ENCODE measurements at places on chromosomes 6 and 20.

GRCh38 chr6:124467366-124467765 is 494.9 kb upstream of the RNF217 start:
- no peak for DNase-seq

GRCh38 chr6:13030396-13030795 is 297.9 kb downstream of the TBC1D7 start:
- DNase-seq = no peak

DNA sequence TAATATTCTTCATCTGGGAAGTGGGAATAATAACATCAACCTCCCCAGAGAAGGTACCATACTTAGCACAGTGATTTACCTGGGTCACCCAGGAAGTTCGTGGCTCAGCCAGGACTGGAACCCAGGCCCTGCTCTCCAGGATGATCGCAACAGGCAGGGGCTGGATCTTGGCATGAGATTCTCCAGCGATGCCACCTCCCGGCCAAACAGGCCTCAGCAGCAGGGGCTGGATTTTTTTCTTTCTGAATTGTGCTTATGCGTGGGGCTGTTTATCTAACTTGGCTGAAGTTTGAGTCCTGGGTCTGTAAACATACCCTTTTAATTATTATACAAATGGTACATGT is 129.5 kb upstream of the PTPN1 start:
- DNase-seq = peak; percentile 82

DNA sequence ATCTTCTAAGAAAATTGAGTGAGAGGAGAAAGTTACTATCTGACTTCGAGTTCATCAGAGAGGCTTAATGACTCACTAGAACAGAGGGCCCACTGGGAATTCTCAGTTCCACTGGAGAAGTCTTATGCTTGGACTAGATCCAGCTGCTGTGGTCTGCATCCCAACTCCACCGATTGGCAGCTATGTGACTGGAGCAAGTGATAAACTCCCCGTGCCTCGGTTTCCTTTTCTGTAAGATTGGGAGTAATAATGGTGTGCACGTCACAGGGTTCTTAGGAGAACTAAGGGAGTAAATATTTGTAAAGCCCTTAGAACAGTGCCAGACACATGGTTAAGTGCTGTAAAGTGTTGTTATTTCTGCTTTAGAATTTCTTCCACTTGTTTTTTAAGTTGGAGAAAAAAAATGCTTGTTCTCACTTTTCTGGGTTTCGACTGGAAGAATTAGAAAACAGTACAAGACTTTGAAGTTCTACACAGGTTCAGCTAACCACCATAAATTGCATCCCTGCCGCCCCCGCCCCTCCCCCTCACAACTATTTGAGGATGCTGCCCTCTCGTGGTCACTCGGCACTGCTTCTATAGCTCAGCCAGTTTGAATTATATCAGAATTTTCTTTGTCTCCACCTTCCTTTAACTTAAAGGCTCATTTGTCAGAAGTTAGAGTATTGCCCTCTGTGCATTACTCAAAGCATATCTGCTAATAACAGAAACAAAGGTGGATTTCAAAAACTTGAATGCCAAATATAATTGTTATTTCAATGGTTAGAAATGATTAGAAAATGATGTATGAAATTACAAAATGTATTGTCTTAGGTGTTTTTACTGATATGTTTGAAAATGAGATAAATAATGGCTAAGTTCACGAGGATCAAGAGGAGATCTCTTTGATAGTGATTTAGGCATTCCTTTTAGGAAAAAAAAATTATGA is 95.0 kb upstream of the IFNGR1 start:
- peak; percentile 91 for DNase-seq

DNA sequence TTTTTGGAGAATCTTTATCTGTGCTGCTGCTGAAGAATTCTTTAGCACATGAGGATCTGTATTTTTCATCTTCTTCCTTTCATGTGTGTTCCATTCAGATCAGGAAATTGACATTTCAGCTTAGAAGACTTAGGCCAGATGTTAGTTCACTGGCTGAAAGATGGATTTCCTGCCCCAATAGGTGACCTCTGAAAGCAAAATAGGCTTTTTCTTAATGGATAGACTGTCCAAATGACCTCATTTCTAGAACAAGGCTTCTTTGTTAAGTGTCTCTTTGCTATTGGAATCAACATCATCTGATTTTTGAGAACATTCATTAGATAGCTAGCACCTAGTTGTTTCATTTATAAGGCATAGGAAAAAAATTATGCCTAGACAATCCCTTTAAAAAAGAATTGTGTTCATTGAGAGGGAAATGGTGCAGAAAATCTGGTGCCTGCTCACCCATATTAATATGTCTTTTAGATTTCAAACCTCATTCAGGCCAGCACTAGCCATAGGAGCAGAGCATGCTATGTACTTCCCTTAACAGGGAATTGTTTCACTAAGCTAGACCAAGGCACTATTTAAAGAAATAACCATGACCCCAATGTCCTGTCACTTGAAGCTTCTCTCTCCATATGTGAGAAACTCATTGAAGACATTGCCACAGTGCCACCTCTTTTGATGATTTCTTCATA is 13.6 kb upstream of the SASH1 start:
- no peak for DNase-seq

DNA sequence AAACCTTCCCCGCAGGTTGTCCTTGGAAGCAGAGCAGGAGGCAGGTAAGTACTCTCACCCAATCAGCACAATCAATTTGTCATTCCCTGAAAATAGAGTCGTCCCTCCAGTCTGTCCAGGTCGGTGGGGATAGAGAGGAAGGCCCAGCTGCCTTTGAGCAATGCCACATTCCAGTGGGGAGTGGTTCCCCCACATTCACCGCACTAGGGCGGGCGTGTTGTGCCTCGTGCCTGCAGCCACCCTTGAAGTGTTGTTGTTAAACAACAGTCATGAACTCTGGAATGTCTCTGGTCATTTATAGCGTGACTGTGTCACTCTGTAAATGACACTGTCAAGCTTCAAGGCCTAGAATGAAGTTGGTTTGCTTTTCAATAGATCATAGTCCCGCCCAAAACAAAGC is 33.4 kb downstream of the PRDM1 start:
- no peak for DNase-seq

GRCh38 chr6:39882531-39882899 is 51.7 kb downstream of the MOCS1 start:
- peak; percentile 91 for DNase-seq

- no peak for DNase-seq
These were observed 5.0 kb downstream of the CEP162 start for GRCh38 chr6:84222426-84222825.

DNA sequence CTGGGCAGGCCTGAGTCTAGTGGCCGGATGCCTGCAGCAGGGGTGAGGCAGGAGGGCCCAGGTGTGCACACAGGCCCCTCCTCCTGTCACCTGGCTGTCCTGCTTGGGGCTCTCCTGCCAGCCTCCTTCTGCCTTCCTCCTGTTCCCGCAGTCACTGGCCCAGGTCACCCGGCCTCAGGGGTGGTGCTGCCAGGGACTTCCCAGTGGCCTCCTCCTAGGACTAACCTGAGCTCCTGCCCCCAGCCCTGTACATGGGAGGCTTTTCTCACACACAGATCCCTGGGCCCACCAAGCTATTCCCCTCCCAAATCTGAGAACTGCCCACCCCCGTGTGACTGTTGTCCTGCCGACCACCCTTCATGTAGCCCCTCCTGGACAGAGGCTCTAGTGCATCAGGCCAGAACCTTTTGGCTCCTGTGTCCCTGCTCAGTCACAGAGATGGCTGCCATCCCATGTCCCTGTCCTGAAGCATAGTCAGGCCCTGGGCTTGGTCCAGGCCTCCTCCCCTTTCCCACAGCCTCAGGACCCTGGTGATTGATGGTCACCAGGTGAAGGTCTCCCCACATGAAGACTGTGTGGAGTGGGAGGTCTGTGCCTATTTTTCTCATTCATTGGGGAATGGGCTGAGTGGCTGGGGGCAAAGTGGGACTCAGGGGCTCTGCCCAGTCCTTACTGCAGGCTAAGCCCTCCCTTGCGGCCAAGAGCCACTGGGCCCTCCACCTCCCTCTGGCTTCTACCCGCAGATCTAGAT is 1.1 kb upstream of the ULBP1 start:
- DNase-seq = no peak

- DNase-seq = no peak
These were observed 51.0 kb downstream of the TXNDC5 start for GRCh38 chr6:7859591-7859990.

DNA sequence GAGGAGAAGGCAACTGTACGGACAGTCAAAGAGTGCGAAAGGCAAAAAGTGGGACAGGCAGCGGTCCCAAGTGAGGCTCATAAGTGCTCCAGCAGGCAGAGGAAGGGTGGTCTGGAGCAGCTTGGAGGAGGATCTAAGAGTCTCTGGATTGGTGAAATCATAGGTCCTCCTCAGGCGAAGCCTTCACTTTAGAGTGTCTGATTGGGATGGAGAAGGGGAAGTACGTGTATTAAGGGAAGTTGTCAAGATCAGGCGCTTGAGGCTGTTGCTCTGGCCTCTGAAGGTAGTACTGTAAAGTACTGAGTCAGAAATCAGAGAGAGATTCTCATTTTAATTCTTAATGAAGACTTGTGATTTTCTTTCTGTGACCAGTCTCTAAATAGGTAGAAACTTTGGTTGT is 185.6 kb downstream of the KIF16B start:
- no peak for DNase-seq

GRCh38 chr20:32567384-32568178 is 17.6 kb downstream of the NOL4L start:
- DNase-seq = no peak

DNA sequence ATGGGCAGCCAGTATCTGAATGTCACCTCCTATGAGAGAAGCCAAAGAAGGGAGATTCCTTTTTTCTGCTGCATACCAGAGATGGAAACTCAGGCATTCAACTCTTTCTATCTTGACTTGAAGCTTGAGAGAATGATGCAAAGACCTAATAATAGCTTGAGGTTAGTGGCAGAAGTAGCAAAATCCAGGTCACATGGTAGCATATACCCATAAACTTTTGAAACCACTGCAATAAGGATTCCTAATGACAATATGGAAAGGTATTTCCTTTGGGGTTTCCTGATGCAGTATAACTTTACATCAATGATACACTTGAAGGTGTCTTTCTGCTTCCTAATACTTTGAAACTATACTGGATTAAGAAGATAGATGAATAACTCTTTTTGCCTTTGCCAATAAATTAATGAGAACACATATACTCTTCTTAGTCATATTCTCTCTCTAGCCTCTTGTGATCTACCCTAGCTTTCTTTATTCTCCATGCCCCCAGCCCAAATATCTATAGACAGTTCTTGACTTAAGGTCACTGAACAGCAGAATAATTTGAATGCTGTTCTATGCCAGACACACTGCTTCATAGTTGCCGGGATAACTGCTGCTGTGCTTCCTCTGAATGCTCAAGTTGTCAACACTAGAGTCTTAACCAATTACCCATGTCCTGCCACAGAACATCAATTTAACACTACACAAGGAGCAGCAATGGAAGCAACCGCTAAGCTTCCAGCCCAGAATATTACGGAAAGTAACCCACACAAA is 155.5 kb upstream of the SIM1 start:
- DNase-seq = peak; percentile 31

DNA sequence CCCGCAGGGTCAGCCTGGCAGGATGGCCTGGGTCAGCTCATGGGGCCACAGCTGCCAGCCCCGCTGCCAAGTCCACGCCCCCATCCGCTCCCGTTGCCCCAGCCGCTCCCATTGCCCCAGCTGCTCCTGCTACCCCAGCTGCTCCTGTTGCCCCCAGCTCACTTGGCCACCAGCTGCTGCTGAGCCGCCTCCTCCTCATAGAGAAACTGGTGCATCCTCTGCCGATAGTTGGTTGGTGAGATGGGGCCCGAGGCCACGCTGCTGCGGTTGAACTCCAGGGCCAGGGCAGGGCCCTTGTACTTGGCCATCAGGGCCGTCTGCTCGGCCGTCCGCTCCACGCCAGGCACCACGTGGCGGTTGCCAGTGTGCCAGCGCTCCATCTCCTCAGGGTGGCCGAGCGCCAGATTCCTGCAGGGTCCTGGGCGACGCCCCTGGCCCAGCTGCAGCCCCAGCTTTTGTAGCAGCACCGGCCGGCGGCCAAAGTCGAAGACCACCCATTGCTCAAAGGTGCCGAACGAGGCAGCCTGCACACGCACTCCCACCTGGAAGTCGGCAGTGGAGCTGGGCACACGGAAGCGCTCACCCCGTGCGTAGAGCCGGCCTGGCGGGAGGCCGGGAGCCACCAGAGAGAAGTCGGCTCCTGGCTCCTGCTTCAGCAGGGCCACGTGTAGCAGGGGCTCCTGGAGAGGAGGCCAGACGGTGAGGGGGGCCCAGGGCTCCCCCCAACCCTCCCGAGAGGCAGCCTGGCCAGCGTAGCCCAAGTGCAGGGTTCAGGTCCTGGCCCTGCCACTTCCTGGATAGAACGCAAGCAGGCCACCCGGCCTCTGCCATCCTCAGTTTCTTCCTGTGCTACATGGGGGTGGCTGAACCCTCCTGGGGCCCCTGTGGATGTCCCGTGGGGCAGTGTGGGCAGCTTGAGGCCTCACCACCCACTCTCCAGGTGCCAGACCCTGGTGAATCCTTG is 4.8 kb downstream of the HELZ2 start:
- DNase-seq = no peak

GRCh38 chr6:140858381-140858971 is 1274.2 kb upstream of the GJE1 start:
- DNase-seq = no peak

DNA sequence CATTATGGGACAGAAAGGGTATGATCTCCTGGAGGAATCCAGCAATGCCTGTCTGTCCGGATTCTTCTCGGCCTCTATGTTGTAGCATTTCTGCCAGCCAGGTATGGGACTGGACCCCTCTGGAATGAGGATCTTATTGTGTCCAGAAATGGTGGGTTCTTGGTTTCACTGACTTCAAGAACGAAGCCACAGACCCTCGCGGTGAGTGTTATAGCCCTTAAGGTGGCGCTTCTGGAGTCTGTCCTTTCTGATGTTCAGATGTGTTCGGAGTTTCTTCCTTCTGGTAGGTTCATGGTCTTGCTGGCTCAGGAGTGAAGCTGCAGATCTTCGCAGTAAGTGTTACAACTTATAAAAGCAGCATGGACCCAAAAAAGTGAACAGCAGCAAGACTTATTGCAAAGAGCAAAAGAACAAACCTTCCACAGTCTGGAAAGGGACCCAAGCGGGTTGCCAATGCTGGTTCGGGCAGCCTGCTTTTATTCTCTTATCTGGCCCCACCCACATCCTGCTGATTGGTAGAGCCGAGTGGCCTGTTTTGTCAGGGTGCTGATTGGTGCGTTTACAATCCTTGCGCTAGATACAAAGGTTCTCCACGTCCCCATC is 62.3 kb upstream of the IER3 start:
- no peak for DNase-seq

GRCh38 chr6:110232450-110232849 is 52.2 kb downstream of the CDC40 start:
- DNase-seq = peak; percentile 71
